ENCODE measurements at places on chromosomes 6 and 20.

GRCh38 chr6:11083491-11083890 is 10.1 kb upstream of the SMIM13 start:
- DNase-seq = no peak

DNA sequence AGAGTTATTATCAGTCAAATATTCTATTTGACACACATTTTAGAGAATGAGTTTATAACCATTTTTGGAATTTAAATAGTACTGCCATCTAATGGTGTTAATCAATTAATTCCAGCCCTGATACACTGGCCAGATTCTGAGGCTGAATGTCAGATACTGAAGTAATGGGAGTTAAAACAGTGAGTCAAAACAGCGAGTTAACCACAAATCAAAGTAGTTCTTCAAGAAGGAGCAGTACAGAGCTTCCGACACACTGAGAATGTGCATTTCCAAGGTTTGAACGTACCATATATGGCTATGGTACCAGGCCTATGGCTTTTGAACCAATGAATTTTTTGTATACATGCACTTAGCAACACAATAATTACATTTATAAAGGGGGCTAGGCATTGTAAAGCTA is 11.3 kb upstream of the CEP43 start:
- DNase-seq = no peak

DNA sequence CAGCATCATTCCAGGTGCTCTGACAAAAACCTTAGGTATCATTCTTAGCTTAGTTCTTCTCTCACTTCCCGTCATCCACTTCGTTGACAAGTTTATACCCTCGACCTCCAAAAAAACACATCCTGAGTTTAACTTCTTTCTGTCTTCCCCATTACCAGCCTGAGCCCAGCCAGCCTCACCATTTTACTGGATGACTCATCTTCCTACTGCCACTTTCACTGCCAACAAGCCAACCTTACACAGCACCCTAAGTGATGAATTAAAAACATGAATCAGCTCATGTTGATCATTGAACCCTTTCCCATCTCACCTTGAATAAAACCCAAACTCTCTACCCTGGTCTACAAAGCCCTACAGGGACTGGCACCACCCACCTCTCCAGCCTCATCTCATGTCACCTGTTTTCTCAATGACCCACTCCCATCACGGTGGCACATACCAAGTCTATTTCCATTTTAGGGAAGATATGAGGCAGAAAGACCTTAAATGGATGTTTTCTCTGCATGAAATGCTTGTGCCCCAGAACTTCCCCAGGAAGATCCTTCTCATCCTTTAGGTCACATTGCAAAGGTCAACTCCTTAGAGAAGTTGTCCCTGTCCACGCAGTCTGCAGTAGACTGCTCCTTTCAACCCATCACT is 9.9 kb upstream of the UST start:
- no peak for DNase-seq

GRCh38 chr6:158475344-158476302 is 84.3 kb upstream of the TMEM181 start:
- DNase-seq = no peak

- DNase-seq = no peak
Measured at GRCh38 chr6:108872575-108872974, 24.4 kb downstream of the ARMC2 start.

DNA sequence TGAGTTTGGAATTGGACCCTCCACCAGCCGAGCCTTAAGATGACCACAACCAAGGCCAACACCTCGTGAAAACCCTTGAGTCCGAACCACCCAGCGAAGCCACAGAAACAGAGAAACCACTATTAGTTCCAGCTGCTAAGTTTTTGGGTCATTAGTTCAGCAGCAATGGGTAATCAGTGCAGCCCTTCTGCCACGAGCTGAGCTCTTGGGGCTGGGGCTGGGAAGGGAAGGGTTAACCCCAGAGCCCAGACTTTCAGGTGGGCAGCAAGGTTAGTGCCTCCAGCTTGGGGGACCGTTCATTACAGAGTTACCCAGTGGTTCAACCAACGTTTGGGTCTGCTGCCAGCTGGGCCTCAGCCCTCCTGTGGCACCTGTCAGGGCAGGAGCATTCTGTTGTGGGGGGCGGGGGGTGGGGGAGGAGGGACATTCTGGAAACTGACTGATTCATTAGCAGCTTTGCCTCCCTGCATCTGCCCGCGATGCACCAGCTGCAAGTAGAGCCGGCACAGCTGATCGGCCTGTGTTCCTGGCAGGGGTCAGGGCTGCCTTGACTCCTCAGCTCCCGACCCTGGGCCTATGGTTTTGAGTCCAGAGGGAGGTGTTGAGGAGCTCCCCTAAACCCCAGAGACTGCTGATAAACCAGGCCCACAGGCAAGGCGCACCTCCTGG is 52.7 kb downstream of the TGM2 start:
- DNase-seq = no peak

GRCh38 chr6:35320031-35320410 is 22.3 kb upstream of the PPARD start:
- DNase-seq = no peak

DNA sequence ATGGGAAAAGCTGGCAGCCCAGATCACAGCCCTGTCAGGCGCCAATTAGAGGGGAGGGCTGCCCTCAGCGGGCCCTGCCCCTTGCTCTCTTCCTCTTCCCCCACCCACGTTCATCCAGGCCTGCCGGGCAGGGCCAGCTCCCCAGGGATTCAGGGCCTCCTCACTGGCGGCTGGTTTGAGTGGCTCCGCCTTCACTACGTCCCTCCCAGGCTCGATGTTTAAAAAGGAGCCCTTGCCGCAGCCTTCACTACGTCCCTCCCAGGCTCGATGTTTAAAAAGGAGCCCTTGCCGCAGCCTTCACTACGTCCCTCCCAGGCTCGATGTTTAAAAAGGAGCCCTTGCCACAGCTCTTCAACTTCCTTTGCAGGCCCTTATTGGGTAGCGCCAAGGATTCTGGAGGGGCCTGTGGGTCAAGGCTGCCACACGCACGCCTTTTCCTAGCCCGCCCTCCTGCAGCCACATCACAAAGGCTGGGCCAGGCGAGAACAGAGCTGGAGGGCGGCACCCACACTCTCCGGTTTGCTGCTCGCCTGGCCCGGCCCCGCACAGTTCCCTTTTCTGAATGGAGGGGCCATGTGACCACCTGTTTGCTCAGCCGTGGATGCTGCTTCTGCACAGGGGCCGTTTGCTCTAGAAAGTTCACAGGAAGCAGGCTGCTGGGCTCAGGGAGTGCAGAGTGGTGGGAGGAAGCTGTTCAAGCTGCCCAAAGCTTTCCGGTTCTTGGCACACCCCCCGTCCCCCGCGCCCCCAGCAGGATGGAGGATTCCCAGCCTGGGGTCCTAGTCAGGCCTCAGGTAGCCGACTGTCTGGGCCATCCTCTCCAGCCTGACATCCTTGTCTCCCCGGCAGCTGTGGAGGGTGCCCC is 1.6 kb downstream of the SLC17A9 start:
- DNase-seq = peak; percentile 75

DNA sequence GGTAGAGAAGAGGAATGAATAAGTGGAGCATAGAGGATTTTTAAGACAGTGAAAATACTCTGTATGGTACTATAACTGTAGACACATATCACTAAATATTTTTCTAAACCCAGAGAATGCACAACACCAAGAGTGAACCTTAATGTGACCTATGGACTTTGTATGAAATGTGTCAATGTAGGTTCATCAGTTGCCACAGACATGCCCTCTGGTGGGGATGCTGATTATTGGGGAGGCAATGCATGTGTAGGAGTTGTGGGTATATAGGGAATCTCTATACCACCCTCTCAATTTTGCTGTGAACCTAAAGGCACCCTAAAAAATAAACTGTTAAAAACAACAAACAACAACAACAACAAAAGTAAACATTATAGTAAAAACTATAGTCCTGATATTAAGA is 293.7 kb downstream of the RNF144B start:
- no peak for DNase-seq
